ENCODE measurements at places on chromosomes 2 and 18.

- no peak for DNase-seq
These were observed 8.2 kb upstream of the MBD2 start for GRCh38 chr18:54232485-54233227.

DNA sequence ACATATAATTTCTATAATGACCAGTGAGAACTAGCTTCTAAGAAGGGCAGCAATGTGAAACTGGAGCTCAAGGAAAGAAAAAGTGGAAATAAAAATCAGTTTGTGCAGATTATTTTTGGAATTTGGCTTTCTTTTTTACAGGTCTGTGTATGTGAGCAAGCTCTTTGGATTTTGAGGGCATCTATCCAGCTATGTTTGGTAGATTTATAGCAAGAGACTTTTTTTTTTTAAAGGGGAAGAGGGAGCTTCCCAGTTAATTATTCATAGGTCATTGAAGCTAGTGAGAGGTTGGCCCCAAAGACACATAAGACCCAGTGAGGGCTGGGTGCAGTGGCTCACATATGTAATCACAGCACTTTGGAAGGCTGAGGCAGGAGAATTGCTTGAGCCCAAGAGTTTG lies 24.0 kb upstream of the COLEC12 start:
- no peak for DNase-seq

DNA sequence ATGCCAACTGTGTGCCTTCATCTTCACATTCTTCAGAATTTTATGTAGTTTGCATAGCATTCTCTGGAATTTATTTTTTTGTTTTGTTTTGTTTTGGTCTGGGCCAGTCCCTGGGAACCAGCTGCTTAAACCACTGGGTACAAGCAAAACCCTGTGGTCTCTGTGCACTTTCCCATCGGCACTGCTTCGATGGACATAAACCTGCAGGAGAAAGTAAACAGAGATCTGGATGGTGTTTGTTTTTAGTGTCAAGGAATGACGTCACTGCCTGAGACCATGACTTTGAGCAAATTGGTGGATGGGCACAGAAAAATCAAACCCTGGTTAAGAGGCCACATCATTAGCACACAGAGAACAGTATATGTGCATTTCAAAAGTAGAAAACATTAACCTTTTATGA lies 64.7 kb upstream of the RASGRP3 start:
- no peak for DNase-seq

GRCh38 chr2:45545943-45546342 lies 65.1 kb downstream of the SRBD1 start:
- DNase-seq: no peak

GRCh38 chr2:95053543-95053942 lies 28.0 kb downstream of the MAL start:
- no peak for DNase-seq

DNA sequence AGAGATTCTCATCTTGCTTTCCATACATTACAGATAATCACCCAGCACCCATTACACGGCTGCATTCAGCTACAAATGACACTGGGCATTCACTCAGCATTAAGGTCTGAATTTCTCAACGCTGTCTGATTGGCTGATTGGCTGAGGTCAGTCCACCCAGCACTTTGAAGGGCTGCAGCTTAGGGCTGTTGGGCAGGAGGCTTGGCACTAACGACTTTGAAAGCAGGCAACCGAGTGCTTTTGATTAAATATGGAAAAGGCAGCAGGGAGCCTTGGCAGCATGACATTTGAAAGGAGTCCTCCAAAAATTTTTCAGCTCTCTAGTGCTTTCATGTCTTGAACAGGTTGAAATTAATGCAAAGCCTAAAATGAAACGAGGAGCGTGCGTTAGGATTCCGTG lies 253.0 kb downstream of the DCDC2C start:
- no peak for DNase-seq

- no peak for DNase-seq
These were observed 330.5 kb upstream of the TCF4 start for GRCh38 chr18:55918444-55918843.

DNA sequence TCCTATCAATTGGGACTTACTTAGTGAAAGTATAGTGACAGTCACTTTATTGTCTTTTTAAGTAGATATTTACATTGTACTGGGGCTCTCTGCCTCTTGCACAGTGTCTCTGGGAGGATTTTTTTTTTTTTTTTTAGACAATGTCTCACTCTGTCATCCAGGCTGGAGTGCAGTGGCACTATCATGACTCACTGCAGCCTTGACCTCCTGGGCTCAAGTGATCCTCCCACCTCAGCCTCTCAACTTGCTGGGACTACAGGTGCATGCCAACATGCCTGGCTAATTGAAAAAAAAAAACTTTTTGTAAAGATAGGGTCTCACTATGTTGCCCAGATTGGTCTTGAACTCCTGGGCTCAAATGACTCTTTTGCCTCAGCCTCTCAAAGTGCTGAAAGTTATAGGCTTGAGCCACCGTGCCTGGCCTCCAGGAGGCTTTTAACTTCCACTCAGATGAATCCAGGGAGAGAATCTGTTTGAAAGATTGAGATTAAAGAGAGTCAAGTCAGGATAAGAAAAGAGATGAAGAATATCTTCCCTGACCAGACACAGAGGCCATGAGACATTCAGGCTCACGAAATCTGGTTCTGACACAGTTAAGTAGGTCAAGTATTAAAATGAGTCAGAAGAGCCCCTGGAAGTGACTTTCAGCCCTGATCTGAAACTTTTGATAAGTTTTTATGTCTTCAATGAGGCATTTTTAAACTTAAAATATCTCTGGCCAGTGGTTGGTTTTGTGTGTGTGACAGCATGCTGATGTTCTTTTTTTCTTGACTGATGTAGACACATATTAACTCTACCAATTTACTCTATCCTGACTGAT lies 18.3 kb downstream of the ARHGEF33 start:
- DNase-seq: no peak

DNA sequence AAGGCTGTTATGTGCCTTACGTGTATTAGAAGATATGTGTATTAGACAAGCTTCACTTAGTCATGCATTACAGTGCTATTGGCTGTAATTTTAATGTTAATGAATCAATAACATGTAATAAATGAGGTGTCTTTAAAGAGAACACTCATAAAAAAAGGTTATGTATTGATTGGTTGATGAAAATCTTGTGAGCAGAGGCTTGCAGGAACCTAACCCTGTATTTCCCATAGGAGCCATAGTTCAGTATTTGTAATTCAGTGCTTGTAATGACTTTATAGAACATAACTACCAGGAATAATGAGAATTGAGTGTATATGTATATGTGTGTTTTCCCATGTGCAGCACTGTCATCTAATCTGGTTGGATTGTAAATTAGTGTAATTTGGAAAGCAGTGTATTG lies 33.2 kb downstream of the TSN start:
- DNase-seq: no peak

- no peak for DNase-seq
These were observed 64.3 kb upstream of the TTN start for GRCh38 chr2:178871536-178871935.

DNA sequence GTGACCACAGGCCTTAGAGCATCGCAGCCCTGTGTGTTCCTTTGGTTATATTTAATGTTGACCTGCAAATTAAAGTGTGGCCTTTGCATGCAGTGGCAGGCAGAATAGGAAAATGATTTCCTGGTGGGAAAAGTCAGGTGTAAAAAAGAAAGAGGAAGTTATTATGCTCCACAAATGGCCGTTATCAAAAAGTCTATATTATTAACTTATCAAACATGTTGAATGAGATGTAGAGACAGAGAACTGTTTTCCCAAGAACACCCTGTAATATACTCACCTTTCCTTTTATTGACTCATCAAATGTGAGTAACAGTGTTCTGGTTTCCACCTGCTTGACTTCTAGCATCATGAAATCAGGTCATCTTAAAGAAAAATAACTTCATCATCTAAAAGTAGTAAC lies 35.3 kb downstream of the MEIS1 start:
- DNase-seq: no peak
